Activated T-cell treated with anti-CD3 and anti-CD28 coated beads for 24 hours (primary cell): ENCODE measurements at places on chromosomes 16 and 17.

GRCh38 chr17:32567511-32567910, 80.7 kb downstream of the CDK5R1 start:
- DNase-seq = no peak

DNA sequence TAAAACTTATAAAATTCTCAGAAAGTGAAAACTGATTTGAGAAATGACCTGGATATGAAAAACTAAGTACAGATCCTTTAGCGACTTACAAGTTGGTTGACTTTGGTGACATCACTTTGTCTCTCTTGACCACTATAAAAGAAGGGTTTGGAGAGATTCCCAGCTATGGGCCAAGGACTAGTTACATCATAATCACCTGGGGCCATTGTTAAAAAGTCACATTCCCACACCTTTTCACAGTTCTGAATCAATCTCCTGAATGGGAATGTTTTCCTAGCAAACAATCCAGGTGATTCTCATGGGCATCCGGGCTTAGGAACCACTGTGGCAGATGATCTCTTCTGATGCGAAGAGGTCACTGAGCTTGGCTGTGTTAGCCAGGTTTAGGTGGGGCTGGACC, 620 bp upstream of the VWA3A start:
- no peak for DNase-seq

GRCh38 chr17:69732272-69732918, 317.9 kb downstream of the MAP2K6 start:
- DNase-seq = no peak

DNA sequence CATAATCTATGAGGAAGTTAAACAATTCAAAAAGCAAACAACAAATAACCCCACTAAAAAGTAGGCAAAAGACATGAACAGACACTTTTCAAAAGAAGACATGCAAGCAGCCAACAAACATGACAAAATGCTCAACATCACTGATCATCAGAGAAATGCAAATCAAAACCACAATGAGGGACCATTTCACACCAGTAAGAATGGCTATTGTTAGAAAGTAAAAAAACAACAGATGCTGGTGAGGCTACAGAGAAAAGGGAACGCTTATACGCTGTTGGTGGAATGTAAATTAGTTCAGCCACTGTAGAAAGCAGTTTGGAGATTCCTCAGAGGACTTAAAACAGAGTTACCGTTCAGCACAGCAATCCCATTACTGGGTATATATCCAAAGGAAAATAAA, 24.4 kb downstream of the TNFRSF13B start:
- DNase-seq = no peak

DNA sequence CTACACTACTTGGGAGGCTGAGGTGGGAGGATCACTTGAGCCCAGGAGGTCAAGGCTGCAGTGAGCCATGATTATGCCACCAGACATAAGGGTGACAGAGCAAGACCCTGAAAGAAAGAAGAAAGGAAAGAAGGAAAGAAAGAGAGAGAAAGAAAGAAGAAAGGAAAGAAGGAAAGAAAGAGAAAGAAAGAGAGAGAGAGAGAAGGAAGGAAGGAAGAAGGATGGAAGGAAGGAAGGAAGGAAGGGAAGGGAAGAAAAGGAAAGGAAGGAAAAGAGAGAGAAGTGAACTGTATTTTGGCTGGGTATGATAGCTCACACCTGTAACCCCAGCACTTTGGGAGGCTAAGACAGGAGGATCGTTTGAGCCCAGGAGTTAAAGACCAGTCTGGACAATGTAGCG, 24.3 kb upstream of the PYY start:
- no peak for DNase-seq

GRCh38 chr16:66832661-66833305, 2.0 kb upstream of the NAE1 start:
- no peak for DNase-seq

DNA sequence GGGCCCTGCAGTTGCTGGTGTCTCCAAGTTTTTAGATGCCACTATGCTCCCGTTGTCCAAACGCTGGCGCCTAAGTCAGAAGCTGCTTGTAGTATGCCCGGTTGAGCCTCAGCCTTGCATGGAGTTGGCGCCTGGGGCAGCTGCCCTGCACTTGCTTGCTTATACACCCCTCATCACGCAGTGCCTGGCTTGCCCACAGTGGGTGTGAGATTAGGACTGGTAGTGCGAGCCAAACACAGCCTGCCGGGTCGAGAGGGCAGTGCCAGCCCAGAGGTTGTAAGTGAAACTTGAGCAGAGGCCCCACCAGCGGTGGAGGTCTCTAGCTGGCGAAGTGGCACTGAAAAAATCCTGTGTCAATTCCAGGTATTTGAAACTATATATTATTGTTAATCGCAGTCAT, 90.3 kb downstream of the ITFG1 start:
- no peak for DNase-seq

DNA sequence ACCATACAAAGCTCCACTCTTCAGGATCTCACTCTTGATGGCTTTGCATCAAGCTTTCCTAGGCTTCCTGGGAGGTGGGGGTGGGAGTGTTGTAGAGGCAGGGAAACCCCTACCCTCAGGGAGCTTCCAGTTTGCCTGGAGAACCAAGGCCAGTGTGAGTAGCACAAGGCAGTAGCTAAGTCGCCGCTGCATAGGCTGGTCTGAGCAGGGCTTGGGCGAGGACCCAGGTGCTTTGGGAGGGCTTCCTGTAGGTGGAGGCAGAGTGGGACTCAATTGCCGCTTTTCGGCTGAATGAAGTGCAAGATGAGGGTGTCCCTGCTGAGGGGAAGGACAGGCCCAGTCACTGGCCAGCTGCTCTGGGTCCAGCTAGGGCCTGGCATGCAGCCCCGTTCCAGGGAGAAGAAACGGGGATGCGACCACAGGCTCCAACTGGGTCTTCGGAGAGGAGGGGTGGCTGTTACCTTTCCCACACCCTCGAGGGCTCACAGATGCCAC, 3.9 kb downstream of the CD79B start:
- no peak for DNase-seq

- DNase-seq = peak; percentile 18
Observed at GRCh38 chr17:74569020-74570003, 2.0 kb upstream of the CD300H start.
